ENCODE measurements at places on chromosomes 4 and X. TPM values are rescaled to one million over a fixed set of nuclear protein-coding genes. Genes with fewer than 3 reads are reported as not detected.

FHDC1 gene
- not detected for polyA plus RNA-seq

DNA sequence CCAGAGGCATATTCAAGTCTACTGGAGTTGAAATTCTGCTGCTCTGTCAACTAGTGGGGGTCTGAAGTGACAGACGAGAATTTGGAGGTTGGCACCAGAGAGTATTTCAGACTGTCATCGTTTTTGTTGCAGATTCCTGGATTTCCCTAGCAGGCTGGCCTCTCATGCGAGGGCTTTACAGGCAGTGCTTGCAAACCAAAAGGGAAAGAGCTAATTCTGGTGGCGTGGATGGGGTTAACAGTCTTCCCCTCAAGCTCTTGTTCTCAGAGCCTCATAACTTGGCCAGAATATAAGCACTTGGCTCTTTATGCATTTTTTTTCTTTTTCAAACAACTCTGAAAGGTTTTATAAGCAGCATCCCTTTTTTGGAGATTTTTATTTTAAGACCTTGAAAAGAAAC is at the start of gene SPARCL1:
Gene SPARCL1, minus strand, starts transcription at position 190 of the 400 bp plus-strand sequence. CDS start 29,802 bp downstream, outside the sequence.
- no peaks in the 10 kb centered on the region for H3K4me1 ChIP-seq
- H3K27ac ChIP-seq = no peak within 1 kb of the TSS
- no peaks in the 10 kb centered on the region for H3K36me3 ChIP-seq
- H3K4me3 ChIP-seq = no peak within 1 kb of the TSS

- H3K36me3 ChIP-seq = no peaks in the 10 kb centered on the region
- H3K27ac ChIP-seq = no peak overlapping the region
- no peaks in the 10 kb centered on the region for H3K27me3 ChIP-seq
Measured at GRCh38 chr4:120733968-120734367, 188.6 kb downstream of the PRDM5 start.

XPNPEP2 gene
- 0.63 TPM for polyA plus RNA-seq
